ENCODE measurements at places on chromosomes 2 and 18.

GRCh38 chr2:178225006-178225805 lies 30.9 kb downstream of the OSBPL6 start:
- peak; percentile 62 for DNase-seq

GRCh38 chr2:241445426-241445825 lies 63.0 kb downstream of the STK25 start:
- peak; percentile 39 for DNase-seq

GRCh38 chr2:49241991-49242390 lies 87.7 kb upstream of the FSHR start:
- DNase-seq = no peak

DNA sequence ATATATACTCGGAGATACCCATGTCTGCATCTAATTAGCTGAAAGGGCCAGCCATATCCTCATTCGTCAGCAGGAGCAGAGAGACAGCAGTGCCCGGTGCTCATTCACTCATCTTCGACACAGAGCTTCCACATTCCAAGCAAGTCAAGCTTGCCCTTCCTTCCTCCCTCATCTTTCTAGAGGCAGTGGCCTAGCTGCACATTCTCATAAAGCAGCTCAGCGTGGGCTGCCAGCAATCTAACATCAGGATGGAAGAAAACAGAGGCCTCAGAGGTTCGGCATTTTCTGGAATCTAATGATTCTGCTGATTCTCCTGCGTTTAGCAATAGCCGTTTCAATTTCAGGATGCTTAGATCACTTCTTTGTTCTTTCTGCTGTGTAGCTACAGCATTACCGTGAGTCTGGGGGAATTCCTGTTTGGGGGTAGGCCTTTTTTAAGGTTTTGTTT lies 68.8 kb downstream of the CLHC1 start:
- no peak for DNase-seq

- DNase-seq = no peak
Measured at GRCh38 chr2:47205576-47206141, 50.6 kb upstream of the STPG4 start.
